ENCODE measurements at places on chromosomes 12 and 14.

GRCh38 chr12:64097366-64098105, 124.6 kb downstream of the KICS2 start:
- no peak for DNase-seq

- DNase-seq: no peak
Observed at GRCh38 chr12:71069311-71069710, 88.5 kb downstream of the TSPAN8 start.

DNA sequence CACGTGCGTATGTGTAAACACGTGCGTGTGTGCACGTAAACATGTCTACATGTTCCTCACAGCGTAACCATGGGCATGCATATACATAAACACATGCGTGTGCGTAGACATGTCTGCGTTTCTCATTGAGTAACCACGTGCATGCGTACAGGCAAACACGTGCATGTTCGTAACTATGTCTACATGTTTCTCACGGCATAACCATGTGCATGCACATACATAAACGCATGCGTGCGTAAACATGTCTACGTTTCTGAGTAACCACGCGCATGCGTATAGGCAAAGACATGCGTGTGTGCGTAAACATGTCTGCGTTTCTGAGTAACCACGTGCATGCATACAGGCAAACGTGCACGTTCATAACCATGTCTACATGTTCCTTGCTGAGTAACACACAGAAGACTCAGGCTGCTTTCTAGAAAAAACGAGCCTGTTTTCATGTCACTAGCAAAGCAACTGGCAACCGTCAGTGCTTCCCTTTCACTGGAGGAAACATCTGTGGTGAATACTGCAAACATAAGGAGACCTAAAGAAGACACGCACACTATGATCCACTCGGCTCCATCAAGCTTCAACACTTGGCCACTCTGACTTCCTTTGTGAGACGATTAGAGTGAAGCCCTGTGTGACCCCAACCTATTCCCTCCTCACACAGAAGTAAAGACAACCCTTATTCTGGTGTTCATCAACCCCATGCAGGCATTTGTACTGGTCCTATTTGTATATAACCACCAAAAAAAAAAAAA, 28.8 kb downstream of the POLE start:
- DNase-seq: no peak

DNA sequence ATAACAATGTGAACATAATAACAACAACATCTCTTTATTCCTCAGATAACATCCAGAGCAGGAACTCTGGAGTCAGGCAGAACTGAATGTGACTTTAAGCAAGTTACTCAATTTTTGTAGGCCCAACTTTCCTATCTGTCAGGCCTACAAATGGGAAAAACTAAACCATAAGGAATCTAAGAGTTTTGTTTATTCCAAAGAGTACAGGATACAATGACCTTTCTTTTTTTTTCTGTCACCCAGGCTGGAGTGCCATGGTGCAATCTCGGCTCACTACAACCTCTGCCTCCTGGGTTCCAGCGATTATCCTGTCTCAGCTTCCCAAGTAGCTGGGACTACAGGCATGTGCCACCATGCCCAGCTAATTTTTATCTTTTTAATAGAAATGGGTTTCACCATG, 9.4 kb downstream of the LPCAT3 start:
- no peak for DNase-seq

DNA sequence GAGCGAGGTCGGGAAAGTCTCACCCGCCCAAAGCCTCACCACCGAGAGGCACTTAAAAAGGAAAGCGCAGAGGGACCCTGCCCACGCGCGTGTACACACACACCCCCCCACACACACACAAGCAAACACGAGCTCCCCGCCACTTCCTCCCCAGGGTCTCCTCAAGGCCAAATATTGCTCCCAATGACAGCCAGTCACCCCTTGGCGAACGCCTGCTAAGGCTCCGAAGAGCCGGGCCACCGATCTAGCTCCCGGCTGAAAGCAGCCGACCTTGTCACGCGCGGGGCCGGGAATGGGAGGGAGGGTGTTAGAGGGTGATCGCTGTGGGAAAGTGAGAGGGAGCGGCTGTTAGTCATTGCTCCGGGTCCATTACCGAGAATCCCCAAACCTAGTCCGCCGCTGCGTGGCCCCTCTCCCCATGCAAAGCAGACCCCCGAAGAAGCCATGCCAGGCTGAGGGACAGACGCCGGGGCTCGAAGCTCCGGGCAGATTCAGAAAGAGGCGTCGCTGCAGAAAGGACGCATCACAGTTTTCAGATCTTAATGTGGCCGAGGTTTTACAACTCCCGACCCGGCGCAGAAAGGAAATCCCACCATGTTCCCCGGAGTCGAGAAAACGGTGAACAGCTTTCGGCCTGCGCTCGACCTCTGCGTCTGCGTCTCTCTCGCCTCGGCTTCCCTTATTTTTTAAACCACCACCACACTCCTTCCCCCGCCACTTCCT, 2.6 kb downstream of the BMP4 start:
- no peak for DNase-seq

GRCh38 chr12:10121278-10121677, 8.7 kb downstream of the CLEC7A start:
- no peak for DNase-seq

Measured in GM10248 (cell line).